ENCODE measurements at places on chromosomes 6 and 20. TPM values are rescaled to one million over a fixed set of nuclear protein-coding genes. Genes with fewer than 3 reads are reported as not detected.

The PRRT1 gene
- total RNA-seq, result 0.28 TPM

The XKR7 gene
- not detected for total RNA-seq

The ESR1 gene
- total RNA-seq, result not detected

DNA sequence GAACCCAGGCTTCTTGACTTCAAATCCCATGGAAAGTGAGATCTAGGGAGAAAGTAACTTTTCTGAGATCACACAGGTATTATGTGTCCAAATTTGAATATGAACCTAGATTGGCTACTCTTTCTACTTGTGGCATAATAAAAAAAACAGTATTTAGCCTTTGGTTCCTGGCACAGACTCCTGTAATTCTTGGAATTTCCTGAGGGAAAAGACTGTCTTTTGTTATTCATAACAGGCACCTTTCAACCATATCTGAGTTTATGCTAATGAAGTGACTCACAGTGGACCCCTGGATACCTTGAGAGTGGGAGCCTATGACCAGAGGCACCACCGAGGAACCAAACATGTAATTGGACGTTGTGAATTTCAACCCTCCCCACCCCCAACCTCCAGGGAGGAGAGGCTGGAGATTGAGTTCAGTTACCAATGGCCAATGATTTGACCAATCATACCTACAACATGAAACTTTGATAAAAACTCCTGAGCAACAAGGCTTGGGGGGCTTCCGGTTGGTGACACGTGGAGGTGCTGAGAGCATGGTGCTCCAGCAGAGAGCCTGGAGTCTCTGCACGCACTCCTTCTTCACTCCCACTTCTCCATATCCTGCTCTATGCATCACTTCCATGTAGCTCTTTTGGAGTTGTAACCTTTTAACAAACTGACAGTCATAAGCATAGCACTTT lies 48.8 kb downstream of the LAMA4 start:
- H3K4me1 ChIP-seq, result no peaks in the 10 kb centered on the region
- peaks cover 60% of the 10 kb centered on the region for H3K27me3 ChIP-seq
- no peak overlapping the region for H3K27ac ChIP-seq

DNA sequence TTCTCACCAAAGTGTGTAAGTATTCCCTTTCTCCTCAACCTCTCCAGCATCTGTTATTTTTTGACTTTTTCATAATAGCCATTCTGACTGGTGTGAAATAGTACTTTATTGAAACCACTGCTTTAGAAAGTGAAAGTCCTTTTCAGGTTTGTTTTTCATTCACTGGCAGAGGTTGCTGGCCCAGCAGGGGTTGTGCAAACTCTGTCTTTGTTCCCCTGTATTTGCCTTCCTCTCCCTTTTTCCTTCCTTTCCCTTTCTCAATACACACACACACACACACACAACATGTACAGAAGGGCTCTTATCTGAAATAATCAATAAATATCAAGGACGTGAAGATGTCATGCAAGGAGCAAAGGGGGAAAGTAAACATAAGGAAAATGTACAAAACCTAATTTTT lies 99.8 kb downstream of the LY86 start:
- peaks cover 40% of the 10 kb centered on the region for H3K4me1 ChIP-seq
- no peak overlapping the region for H3K4me3 ChIP-seq
- H3K36me3 ChIP-seq, result peaks cover 1% of the 10 kb centered on the region
- DNase-seq, result no peak

DNA sequence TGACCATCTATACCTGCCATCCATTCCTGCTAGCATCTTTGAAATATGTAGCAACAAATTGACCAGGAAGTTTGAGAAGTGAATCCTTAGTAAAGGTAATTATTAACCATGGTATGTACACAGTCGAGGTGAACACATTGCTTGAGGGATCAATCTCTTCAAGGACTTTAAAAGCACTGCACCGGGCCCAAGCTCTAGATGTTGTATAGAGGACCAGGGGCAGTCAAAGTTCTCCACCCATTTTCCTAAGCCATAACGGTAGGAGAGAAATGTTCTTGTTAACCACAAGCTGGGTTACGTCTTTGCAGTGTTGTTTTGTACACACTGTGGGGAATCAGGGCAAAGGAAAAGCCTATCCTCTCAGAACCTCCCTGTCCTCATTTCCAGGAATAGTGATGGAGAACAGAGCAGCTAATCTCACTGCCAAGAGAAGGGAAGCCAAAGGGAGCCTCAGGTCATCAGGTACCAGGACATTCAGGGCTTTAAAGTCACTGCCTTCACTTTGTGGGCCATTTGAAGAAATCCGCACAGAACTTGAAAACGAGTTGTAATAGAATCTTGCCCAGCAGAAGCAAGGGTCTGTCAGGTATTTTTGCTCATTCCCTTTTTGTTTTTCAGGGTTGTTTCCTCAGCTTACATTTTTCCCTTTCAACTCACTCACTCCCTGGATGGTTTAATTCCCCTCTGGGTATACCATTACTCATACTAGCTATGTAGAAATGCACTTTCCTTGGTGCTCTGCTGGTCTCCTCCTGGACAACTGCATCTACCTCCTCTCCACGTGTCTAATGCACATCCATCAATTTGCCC lies 5.3 kb upstream of the PM20D2 start:
- H3K4me1 ChIP-seq, result peaks cover 14% of the 10 kb centered on the region
- DNase-seq, result no peak
- H3K4me3 ChIP-seq, result no peak overlapping the region
- peaks cover 10% of the 10 kb centered on the region for H3K27me3 ChIP-seq

DNA sequence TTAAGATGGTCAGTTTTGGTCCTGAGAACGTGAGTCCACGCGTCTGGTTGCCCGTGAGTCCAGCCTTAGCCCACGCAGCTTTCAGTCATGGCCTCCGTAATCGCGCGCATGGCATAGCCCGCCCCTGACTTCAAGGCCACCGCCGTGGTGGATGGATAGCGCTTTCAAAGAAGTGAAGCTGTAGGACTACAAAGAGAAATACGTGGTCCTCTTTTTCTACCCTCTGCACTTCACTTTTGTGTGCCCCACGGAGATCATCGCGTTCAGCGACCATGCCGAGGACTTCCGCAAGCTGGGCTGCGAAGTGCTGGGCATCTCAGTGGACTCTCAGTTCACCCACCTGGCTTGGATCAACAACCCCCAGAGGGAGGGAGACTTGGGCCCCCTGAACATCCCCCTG lies 142.0 kb upstream of the MCHR2 start:
- DNase-seq, result no peak
- peaks cover 6% of the 10 kb centered on the region for H3K27me3 ChIP-seq
- peaks cover 29% of the 10 kb centered on the region for H3K36me3 ChIP-seq
- H3K4me3 ChIP-seq, result no peak overlapping the region
- H3K27ac ChIP-seq, result no peak overlapping the region

DNA sequence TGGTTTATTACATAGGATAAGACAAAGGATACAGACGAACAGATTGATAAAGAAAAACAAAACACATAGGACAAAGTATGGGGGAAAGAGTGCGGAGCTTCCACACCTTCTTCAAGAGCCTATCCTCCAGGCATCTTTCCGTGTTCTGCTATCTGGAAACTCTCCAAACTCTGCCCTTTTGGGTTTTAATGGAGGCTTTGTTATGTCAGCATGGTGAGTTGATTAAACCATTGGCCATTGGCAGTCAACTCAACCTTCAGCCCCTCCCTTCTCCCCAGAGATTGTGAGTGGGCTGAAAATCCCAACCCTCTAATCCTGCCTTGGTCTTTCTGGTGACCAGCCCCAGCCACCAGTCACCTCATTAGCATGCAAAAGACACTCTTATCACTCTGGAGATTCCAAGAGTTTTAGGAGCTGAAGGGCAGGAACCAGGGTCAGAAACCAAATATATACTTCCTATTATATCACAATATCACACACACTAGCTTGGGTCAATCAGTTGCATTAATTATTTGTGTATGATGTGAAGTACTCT lies 23.8 kb downstream of the HLA-DOB start:
- peaks cover 29% of the 10 kb centered on the region for H3K4me1 ChIP-seq
- no peak overlapping the region for H3K27ac ChIP-seq
- peaks cover 80% of the 10 kb centered on the region for H3K27me3 ChIP-seq
- H3K36me3 ChIP-seq, result no peaks in the 10 kb centered on the region
- no peak overlapping the region for H3K4me3 ChIP-seq

DNA sequence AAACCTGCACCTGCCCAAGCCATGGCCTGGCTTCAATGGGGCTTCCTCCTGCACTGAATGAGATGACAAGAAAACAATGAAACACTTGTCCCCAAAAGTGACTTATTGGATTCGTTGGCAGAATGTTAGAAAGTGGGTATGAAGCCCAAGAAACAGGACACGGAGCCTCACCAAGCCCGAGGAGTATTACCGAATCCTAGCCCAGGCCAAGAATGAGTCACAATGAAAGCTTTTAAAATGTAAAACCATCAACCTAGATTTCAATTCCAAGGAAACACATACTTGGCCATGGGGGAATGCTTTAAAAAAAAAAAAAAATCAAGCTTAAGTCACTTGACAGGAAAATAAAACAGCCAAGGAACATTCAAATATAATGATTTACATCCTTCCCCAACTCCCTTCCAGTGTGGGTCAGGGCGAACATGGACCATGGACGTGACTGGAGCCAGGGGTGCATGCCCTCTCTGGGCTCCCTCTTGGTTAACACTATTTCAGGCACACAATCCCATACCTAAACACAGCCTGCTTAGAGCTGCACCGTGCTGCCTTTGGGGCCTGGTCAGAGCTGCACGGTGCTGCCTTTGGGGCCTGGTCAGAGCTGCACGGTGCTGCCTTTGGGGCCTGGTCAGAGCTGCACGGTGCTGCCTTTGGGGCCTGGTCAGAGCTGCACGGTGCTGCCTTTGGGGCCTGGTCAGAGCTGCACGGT lies 3.1 kb upstream of the STX16 start:
- no peak overlapping the region for H3K27ac ChIP-seq
- no peak for DNase-seq
- no peaks in the 10 kb centered on the region for H3K27me3 ChIP-seq

DNA sequence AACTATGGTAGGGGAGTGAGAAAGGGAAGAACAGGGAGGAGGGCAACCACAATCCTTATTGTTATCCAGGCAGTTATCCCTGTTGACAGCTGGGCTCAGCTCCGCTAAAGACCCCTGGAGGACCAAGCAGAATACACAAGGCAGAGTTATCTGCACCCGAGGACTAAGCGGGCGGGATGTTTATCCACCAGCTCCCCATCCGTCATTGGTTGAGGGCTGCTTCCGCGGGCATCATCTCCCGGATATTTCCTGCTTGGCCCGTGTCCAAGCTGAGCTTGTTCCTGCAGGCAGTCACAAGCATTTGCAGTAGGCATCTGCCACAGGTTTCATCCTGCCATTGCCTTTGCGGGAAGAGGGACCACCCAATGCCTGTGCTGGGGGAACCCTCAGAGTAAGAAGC lies 102.1 kb downstream of the DLGAP4 start:
- no peak overlapping the region for H3K27ac ChIP-seq
- H3K4me3 ChIP-seq, result no peak overlapping the region
- H3K27me3 ChIP-seq, result peaks cover 5% of the 10 kb centered on the region
- no peaks in the 10 kb centered on the region for H3K36me3 ChIP-seq
- no peak for DNase-seq

DNA sequence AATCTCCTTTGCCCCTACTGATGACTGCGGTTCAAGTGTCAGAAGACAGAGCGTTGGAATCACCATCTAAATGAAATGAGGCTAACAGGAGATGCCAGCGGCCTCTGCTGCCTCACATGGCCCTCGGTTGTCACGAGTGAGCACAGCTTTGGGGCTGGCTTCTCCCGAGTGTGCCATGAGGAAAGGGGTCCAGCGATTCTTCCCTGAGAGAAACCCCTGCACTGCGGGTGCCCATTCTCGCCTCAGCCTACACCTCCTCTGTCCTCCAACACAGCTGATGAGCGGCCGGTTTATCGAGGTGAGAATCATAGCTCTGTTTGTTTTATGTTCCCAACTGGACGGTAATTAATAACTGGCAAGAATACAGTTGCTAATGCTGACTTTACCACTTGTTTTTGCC lies 144.7 kb upstream of the RPS6KA2 start:
- H3K36me3 ChIP-seq, result no peaks in the 10 kb centered on the region
- peaks cover 6% of the 10 kb centered on the region for H3K4me1 ChIP-seq
- peak; percentile 36 for DNase-seq

DNA sequence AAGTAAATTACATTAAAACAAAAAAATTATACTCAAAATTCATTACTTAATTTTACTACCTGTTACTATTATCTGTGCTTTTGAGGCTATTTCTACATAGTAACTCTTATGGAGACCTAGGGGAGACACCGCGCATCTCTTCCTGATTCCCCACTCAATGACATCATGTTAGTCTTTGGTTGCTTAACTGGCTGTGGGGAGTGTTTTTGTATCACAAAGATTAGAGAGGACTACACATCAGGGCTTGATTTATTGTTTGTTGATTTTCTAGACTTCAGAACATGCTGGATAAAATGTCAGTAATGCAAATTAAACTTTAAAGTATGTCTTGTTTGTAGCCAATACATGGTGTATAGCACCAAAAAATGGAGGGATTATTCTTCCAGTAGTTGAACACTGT lies 26.0 kb downstream of the SLC2A10 start:
- H3K4me1 ChIP-seq, result no peaks in the 10 kb centered on the region
- no peak overlapping the region for H3K4me3 ChIP-seq
- H3K27ac ChIP-seq, result no peak overlapping the region
- H3K27me3 ChIP-seq, result peaks cover 13% of the 10 kb centered on the region
